ENCODE measurements at places on chromosomes 3 and 15.

DNA sequence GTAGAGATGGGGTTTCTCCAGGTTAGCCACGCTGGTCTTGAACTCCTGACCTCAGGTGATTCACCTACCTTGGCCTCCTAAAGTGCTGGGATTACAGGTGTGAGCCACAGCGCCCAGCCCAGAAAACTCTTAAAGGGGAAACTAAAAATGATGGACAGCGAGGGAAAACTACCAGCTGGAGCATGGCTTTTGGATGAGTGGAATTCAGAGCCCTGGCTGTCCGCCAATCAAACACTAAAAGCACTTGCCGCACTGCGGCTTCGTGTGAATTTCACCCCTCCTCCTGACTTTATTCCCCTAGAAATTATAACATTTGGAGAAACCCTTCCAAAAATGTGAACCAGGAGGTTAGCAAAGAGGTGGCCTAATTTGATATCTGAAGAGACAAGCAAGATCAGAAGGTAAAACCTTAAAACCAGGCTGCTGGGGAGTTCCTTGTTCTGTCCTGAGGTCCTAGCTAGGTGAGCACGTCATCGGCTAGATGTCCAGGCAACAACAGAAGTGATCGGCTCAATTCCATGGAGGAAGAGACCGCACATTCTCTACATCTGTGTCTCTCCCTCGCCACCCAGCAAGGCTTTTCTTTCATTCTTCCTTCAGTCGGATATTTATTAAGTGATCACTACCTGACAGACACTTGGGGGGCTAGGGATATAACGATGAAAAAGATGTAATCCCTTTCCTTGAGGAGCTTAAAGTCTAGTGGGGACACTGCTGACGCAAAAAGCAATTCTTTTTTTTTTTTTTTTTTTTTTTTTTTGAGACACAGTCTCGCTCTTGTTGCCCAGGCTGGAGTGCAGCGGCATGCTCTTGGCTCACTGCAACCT, 1.7 kb downstream of the TM4SF19 start:
- DNase-seq, result no peak

DNA sequence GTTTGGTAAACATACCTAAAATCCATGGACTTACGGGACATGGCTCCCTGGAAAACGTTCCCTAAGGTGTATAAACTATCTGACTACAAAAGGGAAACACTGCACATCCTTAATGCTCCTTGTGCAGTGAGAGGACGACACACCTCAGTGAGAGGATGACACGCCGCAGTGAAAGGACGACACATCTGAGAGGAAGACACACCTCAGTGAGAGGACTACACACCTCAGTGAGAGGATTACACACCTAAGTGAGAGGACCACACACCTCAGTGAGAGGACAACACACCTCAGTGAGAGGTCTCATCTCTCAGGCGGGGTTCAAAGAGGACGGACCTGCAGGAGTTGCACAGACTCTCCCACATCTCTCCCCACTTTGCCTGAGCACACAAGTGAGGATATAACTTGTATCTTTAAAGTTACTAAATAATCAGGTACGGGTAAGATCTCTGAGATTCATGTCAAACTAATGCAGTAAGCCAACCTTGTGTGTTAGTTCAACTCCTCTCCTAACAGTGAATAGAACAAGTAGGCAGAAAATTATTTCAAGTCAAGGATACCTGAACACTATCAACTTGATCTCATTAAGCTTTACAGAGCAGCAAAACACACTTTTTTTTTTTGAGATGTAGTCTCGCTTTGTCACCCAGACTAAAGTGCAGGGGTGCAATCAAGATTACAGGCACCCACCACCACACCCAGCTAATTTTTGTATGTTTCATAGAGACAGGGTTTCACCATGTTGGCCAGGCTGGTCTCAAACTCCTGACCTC, 32.1 kb downstream of the HERC2 start:
- DNase-seq, result no peak

DNA sequence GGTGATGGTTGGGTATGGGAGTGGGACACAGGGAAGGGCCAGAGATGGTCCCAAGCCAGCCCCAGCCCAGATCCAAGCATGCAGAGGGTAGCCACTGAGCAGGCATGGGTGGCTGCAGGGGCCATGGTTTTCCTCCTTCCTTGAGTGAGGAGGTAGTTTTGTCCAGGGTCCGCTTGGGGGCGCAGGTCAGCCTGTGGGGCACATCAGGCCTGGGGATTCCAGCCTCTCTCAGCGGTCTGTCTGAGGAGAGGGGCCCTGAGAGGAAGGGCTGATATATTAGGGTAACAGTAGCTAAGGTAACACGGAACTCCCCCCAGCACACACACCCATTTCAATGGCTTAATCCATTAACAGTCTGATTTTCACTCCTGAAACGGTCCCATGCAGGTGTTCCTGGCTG, 22.7 kb upstream of the LCTL start:
- DNase-seq, result no peak

DNA sequence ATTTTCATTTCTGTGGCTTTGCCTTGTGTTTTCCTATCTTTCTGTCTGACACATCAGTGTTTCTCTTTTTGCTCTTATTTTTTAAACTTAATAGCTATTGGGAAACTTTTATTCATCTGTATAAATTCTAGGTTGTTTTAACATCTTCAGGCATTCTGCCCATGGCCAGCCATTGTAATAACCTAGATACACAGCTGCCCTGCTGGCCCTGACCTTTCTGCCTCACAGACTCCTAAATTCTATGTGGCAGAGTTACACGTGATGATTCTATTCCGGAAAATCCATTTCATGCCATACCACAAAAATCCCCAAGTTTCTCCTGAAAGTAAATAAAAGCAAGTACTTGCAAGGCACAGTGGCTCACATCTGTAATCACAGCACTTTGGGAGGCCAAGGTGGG, 150.1 kb downstream of the UACA start:
- no peak for DNase-seq

DNA sequence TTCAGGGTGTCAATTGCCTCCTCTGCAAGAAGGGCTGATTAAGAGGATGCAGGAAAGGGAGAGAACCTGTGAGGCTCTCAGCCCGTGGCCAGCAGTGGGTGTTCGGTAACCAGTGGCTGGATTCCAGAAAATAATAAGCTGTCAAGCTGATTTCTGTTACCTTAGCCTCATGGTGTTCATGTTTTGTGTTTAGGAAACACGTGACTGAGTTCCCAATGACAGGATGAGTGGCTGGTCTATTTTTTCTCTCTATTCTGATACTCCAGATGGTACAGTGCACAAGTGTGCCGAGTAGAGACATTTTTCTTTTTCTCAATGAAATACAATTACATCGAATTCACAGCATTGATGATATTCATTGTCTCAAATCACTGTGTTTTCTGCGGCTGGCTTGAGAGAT, 43.6 kb downstream of the EDEM1 start:
- DNase-seq, result no peak

DNA sequence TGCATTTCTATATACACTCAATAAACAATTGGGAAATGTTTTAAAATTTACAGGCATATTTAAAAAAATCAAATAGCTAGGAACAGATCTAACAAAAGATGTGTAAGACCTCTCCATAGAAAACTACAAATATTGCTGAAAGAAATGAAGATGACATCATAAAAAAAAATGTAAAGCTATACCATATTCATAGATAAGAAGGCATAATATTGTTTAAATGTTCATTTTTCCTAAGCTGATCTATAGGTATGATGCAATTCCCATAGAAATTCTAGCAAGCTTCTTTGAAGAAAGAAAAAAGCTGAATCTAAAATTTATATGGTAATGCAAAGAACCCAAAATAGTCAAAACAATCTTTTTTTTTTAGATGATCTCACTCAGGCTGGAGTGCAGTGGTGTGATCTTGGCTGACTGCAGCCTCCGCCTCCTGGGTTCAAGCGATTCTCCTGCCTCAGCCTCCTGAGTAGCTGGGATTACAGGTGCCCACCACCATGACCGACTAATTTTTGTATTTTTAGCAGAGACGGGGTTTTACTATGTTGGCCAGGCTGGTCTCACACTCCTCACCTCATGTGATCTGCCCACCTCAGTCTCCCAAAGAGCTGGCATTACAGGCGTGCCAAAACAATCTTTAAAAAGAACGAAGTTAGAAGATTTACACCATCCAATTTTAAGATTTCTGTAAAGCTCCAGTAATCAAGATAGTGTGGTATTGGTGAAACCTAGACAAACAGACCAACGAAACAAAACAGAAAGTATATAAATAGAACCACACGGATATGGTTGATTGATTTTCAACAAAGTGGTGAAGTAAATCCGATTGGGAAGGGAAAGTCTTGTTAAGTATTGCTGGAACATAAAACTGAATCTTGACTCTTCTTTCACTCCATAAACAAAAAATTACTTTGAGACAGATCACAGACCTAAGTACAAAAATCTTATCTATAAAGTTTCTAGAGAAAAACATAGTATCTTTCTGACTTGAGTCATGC, 6.3 kb upstream of the BHLHE40 start:
- no peak for DNase-seq

GRCh38 chr3:139675327-139675726, 2.4 kb downstream of the NMNAT3 start:
- DNase-seq, result no peak

- DNase-seq, result no peak
Observed at GRCh38 chr3:189316296-189317019, 144.7 kb downstream of the TPRG1 start.

GRCh38 chr15:75195122-75195765, 6.4 kb upstream of the C15orf39 start:
- no peak for DNase-seq

DNA sequence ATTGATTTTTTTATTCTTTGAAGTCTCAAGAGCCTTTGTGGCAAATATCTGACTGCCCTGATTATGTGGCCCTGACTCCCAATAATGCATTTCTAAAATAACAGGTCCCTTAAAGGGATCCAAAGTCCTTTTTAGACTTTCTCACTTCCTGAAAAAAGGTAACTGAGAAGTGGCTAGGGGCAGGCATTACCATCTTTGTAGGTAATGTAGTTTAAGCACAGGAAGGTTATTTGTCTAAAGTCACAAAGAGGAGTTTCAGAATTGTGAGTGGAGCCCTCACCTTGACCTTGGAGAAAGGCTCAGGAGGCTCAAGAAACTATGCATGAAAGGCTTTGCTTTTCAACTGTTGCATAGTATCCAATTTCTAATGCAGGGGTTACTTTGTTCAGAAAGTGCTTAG, 142.9 kb upstream of the MRPL3 start:
- no peak for DNase-seq

GRCh38 chr15:78092261-78093041, at the start of gene SH2D7:
TSS of gene SH2D7 (plus strand) at chr15:78092561. CDS start at chr15:78092585, 24 bp downstream.
- no peak for DNase-seq

- peak; percentile 64 for DNase-seq
Observed at GRCh38 chr15:69757186-69757585, 304.6 kb downstream of the RPLP1 start.

DNA sequence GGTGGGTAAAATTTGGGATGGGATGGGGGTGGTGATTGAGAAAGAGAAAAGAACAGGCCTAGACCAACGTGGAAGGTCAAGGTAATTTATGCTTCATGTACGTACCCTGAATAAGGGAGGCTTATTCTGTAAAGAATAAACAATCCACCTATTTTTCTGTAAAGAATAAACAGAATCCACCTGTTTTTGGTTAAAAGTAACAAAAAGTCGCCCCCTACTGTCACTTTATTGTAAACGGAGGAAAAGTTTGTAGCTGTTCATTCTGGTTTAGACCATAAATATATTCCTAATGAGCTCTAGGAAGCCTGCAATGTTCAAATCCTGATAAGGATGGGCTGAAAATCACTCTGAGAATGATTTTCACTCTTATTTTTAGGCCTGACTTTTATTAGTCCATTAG, 23.5 kb upstream of the SQOR start:
- DNase-seq, result no peak

DNA sequence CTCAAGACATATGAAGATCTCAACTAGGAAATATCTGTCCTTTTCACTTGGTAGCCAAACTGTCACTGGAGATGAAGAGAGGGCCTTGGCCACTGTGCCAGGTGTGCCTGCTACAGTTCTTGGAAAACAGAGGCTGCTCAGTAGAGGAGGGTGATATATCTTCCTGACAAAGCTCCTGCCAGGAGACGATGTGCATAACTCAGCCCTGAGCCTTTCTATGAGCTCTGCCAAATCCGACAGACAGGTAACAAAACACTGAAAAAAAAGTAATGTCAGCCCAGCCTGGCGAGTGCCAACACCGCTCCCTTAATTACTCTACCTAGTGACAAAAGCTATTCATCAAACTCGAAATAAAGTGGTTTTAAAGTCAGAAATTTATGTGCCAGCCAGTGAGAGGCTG, 123.2 kb downstream of the MFSD1 start:
- DNase-seq, result no peak

DNA sequence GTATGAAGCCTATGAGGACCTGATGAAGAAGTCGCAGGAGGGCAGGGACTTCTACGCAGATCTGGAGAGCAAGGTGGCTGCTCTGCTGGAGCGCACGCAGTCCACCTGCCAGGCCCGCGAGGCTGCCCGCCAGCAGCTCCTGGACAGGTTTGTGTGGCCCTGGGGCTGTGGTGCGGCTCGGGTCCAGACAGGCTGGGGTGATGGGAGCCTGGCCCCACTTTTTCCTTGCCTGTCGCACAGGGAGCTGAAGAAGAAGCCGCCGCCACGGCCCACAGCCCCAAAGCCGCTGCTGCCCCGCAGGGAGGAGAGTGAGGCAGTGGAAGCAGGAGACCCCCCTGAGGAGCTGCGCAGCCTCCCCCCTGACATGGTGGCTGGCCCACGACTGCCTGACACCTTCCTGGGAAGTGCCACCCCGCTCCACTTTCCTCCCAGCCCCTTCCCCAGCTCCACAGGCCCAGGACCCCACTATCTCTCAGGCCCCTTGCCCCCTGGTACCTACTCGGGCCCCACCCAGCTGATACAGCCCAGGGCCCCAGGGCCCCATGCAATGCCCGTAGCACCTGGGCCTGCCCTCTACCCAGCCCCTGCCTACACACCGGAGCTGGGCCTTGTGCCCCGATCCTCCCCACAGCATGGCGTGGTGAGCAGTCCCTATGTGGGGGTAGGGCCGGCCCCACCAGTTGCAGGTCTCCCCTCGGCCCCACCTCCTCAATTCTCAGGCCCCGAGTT, 29.0 kb downstream of the PTPN23 start:
- DNase-seq, result no peak

- DNase-seq, result no peak
Observed at GRCh38 chr3:42661593-42662022, 8.1 kb downstream of the ZBTB47 start.

- no peak for DNase-seq
Observed at GRCh38 chr3:12427551-12427950, 56.7 kb upstream of the TSEN2 start.

GRCh38 chr15:84886211-84886983, 1.9 kb downstream of the SLC28A1 start:
- no peak for DNase-seq

Data from stimulated activated CD4-positive, alpha-beta T cell treated with anti-CD3 and anti-CD28 coated beads, Interleukin-4, amount 100 ng/mL, for 48 hours (primary cell).